ENCODE measurements at places on chromosomes 6 and 20.
A peak's percentile ranks its signal among the peaks of the same experiment; 100 is the strongest.

DNA sequence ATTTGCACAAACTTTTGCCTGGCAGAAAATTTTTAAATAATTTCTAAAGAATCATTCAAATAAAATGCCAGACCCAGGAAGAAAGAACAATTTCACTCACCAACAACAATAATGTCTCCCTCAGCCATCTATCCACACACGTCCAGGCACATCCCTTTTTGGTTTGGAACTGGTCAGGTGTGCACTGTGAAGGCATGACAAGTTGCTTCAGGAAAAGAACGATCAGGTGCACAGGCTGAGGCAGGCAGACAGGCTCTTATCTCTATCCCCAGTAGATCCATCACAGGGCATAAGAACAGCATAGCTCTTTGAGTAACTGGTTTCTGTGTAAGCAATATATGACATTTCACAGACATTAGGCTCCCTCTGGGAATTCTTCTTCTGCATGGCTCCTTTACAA lies 18.1 kb upstream of the NXT1 start:
- no peak for DNase-seq

GRCh38 chr6:17710331-17710730 lies 3.6 kb upstream of the NUP153 start:
- DNase-seq, result peak; percentile 40

- peak; percentile 65 for DNase-seq
Observed at GRCh38 chr6:108565893-108566292, 5.2 kb downstream of the FOXO3 start.

GRCh38 chr6:80988892-80989291 lies 763.6 kb downstream of the TENT5A start:
- DNase-seq, result peak; percentile 34

- DNase-seq, result no peak
Observed at GRCh38 chr20:53699085-53699674, 105.5 kb upstream of the ZNF217 start.

DNA sequence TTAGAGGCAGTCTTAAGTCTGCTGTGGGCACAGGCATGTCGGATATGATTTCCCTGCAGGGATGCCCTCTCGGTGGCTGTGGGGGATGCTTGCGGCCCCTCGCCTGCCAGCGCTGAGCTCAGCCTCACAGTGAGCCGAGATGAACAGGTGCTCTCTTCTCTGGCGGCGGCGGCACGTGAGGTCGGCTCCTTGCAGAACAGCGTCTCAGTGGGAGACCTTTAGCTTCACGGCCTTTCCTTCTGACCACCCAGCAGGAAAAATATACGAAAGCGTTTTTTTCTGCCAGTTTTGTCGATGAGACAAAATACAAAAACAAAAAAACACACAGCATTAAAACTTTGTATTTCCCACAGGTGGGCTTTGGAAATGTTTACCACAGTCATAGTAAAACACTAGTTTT lies 23.6 kb downstream of the FOXA2 start:
- DNase-seq, result no peak

DNA sequence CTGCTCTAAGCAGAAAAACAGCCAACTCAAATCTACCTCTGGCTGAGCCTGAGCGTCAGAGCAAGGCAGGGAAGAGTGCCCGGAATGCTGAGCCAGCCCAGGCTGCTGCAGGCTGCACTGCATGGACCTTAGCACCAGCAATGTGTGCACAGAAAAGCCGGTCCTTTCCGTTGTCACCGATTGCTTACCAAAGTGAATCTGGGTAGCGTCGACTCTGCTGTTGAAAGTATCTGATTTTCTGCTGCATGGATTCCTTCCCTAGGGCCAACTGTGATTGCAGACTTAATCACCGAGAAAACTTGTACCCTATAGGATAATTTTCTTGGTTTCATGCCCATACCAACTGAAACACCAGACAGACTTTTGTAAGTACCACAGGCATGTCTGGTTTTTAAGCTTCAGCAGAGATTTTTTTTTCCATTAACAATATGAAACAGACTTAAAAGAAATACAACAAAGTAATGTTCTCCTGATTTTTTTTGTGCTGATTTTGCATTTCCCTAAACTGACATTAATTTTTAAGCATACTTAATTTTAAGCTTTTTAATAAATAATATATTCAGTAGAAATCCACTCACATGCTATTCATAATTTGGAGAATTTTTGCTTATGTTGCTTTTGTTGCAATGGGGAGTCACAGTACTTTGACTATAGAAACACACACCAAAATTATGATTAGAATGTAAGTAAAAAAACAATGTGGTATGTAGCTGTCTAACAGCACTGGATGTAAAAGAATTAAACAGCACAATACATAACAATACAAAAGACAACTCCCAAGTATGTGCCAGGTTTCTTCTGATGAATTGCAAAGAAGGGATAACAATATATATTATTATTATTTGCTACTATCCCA lies 218.0 kb downstream of the THBS2 start:
- DNase-seq, result peak; percentile 95

DNA sequence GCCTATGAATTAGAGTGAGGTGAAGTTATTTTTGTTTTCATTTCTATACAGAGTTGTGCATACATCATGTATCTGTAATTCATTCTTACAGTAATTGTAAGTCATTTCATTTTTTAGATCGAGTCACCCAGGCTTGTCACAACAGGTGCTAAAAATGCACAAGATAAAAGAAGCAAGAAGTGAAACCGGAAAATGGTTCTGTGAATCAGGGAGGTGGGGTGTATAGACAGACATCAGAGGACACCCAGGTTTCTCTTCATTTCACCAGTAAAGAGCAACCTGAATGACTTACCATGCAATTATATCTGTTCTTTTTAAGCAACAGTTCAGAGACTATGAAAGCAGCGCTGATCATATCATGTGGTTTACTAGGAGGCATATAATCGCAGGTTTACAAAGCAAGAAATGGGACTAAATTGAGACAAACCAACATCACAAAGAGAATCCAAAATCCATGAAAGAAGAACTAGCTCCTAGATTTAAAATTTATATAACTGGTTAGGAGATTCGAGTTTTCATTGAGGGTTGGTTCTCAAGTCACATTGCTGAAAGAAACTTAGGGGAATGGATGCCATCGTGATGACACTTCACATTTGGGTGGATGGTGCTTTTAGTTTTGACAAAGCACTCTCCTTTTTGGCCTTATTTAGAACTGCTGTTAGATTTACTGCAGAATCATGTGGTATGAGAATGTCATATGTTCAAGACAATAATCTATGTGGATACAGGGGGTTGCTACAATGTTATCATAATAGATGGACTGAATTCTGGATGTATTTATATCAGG lies 27.9 kb upstream of the TBC1D7 start:
- DNase-seq, result peak; percentile 28

- no peak for DNase-seq
Observed at GRCh38 chr6:135084001-135084915, 29.6 kb upstream of the HBS1L start.

GRCh38 chr20:61804752-61805295 lies 260.9 kb downstream of the TAF4 start:
- DNase-seq, result no peak

DNA sequence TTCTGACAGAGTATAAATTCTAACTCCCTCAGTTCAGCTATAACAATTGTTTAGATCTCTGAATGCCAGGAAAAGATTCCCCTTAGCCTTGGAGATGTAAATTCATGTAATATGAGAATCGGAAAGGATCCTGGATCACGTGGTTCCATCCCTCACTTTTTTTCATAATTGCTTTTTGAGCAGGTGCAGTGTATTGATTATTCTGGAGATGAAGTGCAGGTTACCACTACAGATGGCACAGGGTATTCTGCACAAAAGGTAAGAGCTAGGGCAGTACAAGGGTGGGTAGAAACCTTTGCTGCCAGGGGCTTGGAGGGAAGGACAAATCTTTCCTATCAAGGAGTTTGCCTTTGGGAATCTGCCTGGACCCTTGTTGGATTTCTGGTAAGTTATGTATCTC lies 52.7 kb downstream of the KDM1B start:
- DNase-seq, result no peak

DNA sequence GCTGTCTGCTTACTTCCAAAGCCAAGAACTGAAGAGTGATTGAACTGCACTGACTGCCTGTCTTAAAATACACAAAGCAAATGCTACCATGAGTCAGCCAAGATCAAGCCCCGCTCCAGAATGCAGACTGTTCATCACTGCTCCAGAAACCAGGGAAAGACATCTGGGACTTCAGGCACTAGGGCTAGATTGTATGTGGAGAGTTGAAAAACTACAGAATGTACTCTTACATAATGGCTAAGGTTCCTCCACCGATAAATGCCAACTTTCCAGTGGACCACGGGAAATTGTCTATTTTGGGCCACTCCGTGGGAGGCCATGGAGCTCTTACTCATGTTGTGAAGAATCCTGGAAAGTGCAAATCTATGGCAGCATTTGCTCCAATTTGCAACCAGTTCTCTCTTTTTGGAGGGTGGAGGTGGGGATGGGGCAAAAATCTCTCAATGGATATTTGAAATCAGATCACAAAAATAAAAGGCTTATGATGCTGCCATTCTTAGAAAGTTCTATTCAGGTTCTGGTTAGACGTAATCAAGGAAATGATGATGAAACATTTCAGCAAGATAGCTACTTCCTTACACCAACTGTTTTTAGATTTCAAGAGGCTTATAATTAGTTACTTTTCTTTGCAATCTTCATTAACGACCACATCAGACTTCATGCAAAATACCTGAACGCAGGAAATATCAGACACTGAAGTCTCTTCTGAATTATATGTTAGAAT lies 11.8 kb upstream of the CAP2 start:
- peak; percentile 66 for DNase-seq

DNA sequence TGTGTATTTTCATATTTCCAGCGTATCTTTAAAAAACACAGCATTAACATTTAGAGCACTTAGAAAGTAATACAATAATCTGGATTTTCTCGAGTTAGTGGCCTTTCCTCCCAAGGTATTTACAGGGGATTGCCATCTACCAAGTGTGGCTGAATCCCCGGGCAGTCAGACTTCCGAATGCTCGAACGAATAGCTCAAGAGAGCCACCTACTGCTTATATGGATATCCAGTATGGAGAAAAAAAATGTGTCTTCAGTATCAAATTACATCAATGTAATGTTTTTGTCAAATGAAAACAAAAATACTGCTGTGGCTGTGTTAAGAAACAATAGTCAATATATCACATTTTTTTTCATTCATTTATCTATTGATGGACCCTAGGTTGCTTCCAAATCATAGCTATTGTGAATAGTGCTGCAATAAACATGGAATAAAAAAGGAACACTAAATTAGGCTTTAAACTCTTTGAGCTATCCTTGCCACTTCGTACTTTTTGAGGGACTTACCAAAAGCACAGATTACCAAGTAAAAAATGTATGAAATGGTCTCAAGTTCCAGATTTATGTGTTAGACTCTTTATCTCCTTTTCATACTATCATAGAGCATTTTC lies 654.5 kb upstream of the PTCHD4 start:
- peak; percentile 73 for DNase-seq

DNA sequence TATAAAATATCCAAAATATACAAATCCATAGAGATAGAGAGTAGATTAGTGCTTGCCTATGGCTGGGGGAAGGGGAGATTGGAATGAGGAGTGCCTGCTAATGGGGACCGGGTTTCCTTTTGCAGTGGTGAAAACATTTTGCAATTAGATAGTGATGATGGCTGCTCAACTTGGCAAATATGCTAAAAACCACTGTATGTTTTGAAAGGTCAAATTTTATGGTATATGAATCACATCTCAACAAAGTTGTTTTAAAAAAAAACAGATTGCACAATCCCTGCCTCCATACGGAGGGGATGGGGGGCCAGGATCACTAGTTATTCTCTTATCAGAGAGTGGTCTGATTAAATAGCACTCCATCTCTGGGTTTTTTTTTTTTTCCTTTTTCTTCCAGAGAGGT lies 76.9 kb upstream of the RIPOR2 start:
- peak; percentile 92 for DNase-seq

DNA sequence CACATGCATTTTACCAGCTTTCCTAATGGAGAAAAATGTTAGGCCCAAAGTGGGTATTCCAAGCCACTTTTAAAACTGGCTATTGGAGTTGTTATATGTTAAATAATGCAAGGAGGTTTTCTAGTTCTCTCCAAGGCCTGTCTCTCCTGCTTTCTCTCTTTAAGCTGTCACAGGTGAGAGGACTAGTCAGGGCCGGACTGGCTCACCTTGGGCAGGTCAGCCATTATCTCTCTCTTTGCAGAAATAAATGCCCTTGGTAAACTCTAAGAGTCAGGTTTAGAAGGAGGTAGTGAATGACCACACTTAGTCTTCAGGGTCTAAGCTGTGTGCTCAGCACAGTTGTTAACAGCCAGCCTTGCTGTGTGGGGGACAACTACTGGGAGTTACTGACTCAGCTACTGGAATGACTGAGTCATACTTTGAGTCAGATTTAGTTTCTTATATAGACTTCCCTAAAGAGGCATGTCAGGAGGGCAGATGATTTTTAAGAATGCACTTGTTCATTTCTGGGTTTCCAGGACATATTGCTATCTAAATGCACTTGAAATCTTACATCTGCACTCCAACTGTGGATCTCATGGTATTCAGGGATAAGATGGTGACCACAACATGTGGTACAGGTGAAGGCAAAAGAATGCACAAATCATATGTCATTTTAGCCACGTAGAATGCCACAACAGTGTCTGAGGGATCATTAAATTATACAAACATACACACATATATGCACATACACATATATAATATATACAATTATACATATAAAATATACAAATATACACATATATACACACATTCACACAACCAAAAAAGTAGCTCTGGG lies 719.4 kb downstream of the EPM2A start:
- peak; percentile 94 for DNase-seq

GRCh38 chr20:45098103-45098773 lies 2.7 kb downstream of the KCNS1 start:
- DNase-seq, result peak; percentile 36

DNA sequence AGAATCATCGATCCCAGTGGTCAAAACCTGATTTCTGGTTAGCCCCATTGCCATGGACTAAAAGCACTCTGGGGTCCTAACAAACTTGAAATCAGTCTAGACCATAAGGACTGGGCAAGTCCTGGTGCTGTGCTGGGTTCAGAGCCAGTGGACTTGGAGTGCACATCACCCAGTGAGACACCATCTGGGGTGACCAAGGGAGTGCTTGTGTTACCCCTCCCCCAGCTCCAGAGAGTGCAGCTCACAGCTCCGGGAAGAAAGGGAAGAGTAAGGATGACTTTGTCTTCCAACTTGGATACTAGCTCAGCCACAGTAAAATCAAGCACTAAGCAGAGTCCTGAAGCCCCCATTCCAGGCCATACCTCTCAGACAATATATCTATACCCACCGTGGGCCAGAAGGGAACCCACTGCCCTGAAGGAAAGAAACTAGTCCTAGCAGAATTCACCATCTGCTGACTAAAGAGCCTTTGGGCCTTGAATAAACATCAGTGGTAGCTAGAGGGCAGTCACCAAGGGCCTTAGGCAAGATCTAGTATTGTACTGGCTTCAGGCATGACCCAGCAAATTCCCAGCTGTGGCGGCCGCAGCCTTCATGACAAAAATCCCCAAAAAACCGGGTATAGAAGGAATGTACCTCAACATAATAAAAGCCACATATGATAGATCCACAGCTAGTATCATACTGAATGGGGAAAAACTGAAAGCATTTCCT lies 153.5 kb upstream of the OGFRL1 start:
- no peak for DNase-seq

GRCh38 chr6:127844529-127844928 lies 56.3 kb downstream of the THEMIS start:
- DNase-seq, result peak; percentile 6
